ENCODE measurements at places on chromosomes 1 and 21.

GRCh38 chr1:7292714-7293419, 478.2 kb upstream of the VAMP3 start:
- no peak for DNase-seq

GRCh38 chr1:57036641-57037579, 71.1 kb upstream of the C8B start:
- DNase-seq, result no peak

DNA sequence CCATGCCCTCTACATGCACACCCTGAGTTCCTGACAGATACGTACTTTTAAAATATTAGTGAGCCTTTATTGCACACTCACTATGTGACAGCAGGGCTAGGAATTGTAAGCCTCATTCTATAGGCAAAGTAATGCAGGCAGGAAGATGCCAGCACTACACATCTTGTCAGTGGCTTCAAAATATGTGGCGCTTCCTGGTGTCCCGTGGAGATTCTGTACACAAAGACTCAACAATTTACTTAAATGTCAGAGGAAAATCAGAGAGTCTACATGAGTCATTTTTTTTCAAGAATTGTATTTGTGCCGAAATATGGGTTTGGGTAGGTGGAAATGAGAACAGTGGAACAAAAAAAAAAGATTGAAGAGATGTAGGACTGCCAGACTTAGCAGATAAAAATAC, 27.6 kb downstream of the RNASEL start:
- DNase-seq, result no peak

- DNase-seq, result no peak
Observed at GRCh38 chr1:107883562-107883961, 81.4 kb downstream of the VAV3 start.

GRCh38 chr21:43859747-43860214, 5.2 kb upstream of the AGPAT3 start:
- DNase-seq, result no peak

GRCh38 chr1:9121496-9122409, 7.1 kb downstream of the GPR157 start:
- no peak for DNase-seq

DNA sequence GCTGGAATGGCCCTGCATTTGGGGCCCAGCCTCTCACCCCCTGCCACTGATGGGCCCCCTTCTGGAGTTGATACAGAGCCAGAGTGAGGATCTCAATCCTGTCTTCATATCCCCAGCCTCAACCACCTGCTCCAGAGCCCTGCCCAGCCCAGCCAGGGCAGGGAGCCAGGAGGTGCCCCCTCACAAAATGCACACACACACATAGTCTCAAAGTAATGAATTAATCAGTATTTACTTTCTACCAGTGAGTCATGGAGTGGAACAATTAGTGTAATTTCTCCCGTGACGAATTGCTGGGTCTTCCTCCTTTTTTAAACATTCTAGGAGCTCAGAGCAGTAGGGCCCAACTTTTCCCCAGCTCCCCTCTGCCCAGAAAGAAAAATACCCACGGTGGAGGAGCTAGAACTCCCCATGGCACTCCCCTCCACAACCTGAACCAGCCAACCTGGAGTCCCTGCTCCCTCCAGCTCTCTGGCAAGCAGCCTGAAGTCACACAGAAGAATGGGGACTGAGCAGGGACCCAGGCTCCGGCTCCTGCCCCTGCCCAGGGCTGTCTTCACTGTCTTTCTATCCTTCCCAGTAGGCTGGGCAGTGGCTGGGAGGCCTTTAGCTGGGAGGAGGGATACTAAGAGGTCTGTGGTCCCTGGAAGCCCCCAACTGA, 29.3 kb downstream of the SDC3 start:
- DNase-seq, result no peak

DNA sequence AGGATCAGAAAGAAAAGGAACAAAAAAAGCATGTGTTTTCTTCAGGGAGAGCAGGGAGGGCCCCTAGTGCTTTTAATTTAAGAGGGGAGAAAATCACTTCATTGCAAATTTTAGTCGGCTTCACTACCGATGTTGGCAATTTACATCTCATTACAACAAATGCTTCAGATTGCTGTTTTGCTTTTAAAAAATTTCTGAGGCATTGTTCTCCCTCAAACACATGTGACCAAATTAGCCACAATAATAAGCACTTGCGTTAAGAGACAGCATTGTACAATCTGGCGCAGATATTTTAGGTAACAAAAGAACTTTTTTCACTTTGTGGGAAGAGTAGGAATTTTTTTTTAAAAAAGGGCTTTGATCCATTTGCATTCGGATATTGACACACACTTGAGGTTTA, 29.8 kb downstream of the BEND5 start:
- no peak for DNase-seq

- DNase-seq, result no peak
Observed at GRCh38 chr1:24896176-24896575, 33.9 kb downstream of the RUNX3 start.

All from tibial nerve (tissue), 4 donors.